Stimulated activated CD8-positive, alpha-beta memory T cell treated with anti-CD3 and anti-CD28 coated beads, Interleukin-4, amount 100 ng/mL, for 24 hours (primary cell): ENCODE measurements at places on chromosomes 5 and 9.

- DNase-seq: no peak
Measured at GRCh38 chr5:141787376-141787775, 90.8 kb downstream of the PCDH1 start.

DNA sequence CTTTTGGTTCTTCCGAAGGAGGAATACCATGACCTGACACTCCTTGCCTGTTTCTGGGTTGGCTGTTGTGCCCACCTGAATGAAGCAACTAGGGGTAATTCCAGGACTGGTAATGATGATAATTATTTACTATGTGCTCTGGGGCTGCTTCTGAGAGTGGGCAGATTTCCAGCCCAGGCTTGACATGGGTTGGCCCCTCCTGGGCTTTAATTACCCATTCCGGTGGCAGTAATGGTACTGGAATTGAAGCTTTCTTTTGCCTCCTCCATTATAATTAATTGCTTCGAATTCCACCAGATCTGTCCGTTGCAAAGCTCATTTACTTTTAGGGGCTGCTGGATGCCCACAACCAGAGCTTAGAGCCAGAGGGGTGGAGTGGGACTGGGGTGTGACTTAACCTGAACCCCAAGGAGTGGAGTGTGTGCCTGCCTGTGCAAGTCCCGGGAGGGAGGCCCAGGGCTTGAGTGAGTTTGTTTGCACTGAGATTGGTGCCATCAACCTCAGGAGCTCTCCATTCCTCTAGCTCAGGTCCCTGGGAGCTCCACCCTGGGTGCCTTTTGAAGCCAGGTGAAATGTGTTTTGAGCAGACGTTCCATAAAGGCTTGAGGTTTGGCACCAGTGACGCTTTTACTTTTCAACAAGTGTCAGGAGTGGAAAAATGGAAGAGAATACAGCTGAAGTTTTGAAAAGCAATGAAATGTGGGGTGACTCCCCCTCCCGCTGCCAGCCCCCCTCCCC lies 214.6 kb downstream of the PDZD2 start:
- no peak for DNase-seq

DNA sequence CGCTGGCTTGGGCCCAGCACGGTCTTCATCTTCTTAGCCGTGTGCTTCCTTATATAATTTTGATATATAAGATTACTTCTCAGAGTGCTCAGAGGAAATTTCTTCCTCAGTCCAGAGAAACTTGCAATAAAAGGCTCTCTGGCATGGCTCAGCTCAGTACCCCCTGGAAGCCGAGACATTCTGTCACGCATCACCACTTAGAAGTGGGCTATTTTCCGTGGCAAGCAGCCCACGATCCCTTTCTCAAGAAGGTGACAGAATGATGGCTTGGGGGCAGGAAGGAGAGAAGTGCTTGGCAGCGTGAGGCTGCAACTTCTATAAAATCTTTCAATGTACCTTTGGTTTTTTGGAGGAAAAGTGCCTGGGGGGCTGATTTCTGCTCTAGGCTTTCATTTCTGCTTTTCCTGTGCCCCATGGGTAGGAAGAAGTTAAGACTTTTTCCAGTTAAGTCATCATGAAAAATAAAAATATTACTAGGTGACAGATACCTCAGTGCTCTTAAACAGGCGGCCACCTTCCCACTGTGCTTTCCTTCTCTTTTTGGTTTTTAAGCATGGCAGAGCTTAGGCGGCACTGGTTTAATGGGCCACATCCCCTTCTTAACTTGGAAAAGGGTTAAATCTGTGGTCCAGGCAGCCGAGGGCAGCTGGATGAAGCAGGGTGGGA lies 104.6 kb downstream of the MVB12B start:
- DNase-seq: no peak

DNA sequence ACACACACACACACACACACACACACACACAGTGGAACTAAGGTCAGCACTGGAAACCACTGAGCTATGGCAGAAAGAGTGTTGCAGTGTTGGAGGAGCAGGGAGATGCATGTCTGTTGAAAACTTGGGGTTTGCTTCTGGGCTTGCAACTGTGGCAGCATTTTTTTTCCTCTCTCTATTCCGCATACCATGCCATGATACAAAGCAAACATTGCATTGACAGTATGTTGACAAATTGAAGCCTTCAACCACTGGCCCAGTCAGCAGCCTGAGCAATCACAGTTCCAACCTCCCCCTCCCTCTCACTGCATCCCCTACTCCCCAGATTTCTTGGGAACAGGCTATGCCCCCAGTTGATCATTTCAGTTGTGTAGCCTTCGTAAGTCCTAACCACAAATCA lies 478.1 kb upstream of the WWC1 start:
- DNase-seq: no peak

GRCh38 chr9:127825319-127826051 lies 22.8 kb downstream of the FPGS start:
- DNase-seq: no peak

GRCh38 chr5:35309365-35310130 lies 79.3 kb upstream of the PRLR start:
- no peak for DNase-seq

DNA sequence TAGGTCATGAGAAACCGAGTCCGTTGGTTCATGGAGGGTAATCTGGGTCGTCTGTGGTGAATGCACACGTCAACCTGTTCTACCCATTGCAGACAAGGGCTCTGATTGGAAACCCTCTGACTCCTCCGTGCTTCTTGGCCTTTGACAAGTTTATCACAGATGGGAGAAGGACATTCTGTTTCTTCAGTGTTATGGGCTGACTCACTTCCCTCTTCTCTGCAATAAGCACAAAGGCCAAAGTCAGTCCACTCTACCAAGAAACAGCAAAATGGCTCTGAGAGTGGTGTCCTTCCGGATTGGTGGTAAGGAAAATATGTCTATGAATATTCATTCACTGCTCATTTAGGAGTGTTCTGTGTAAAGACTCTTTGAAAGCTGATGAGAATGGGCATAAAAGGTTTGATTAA lies 89.3 kb downstream of the FEM1C start:
- no peak for DNase-seq

GRCh38 chr9:33506626-33507370 lies 17.3 kb upstream of the ANKRD18B start:
- no peak for DNase-seq

DNA sequence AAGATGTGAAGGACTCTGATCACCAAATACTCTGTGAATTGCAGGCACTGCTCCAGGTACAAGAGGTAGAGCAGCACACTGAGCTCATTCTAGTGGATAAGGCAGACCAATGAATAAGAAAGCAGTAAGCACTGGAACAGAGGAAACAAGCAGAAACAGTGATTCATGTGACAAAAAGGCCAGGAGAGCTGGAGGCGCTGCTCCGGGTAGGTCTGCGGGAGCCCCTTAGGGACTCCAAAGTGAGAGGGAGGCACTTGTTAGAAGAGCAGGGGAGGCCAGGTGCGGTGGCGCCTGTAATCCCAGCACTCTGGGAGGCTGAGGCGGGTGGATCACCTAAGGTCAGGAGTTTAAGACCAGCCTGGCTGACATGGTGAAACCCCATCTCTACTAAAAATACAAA lies 231.6 kb upstream of the NFIL3 start:
- no peak for DNase-seq

DNA sequence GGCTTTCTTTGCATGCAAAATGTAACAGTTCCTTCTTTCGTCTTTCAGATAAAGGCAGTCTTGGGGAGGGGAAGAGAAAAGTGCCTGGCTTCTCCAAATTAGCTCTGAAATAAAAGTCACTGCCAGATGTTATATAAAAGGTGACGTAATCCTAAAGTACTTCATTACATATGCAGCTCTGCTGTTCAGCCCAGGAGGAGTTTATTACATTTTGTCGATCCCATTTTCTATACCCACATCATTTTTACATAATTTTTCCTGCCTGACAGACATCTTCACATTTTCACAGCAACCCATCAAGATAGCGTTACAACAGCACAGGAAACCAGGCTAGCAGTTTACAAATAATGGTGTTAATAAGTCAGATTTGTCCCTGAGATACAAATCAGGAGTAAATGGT lies 86.7 kb upstream of the SLC30A5 start:
- DNase-seq: no peak

- no peak for DNase-seq
Measured at GRCh38 chr9:20084125-20084524, 295.3 kb upstream of the SLC24A2 start.

GRCh38 chr5:34686762-34687268 lies 30.7 kb downstream of the RAI14 start:
- no peak for DNase-seq

- DNase-seq: no peak
Measured at GRCh38 chr9:8800196-8800595, 1000.6 kb upstream of the DMAC1 start.

DNA sequence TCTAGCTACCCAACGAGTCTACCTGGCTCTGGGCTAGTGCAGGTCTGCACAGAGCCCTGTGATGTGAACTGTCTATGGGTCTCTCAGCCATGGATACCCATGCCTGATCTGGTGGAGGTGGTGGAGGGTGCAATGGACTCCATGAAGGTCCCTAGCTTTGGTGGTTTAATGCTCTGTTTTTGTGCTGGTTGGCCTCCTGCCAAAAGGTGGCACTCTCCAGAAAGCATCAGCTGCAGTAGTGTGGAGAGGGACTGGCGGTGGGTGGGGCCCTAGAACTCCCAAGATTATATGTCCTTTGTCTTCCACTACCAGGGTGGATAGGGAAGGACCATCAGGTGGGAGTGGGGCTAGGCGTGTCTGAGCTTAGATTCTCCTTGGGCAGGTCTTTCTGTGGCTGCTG lies 290.1 kb downstream of the AGTPBP1 start:
- DNase-seq: no peak

DNA sequence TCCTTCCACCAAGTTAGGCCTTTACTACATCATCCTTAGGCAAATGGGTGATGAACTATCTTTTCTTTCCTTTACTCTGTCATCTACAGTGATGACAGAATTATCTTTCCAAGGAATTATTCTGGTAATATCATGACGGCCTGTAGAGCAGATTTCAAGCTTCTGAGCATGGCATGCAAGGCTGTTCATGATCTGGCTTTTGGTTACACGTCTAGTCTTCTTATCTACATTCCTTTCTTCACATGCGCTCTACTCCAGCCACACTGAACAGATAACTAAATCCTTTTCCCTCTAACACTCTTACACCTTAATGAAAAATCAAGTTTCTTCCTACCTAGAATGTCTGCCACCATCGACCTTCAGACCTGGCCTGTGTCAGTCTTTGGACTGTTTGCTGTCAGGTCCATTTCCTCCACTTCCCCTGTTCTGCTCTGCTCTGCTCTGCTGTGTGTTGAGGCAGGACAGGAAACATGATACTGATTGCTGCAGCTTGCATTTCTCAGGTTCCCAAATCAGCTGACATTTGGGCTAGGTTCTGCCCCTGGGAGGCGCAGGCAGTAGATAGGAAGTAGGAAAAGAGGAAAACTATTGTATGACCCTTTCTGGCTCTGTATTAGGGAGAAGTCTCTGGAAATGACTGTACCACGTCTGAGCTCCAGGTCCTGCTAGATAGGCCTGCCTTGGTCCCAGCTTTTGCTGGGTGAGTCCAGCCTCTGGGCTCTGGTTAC lies 4.2 kb downstream of the SCGB3A2 start:
- DNase-seq: no peak

GRCh38 chr5:150542933-150543445 lies 35.1 kb downstream of the NDST1 start:
- no peak for DNase-seq

DNA sequence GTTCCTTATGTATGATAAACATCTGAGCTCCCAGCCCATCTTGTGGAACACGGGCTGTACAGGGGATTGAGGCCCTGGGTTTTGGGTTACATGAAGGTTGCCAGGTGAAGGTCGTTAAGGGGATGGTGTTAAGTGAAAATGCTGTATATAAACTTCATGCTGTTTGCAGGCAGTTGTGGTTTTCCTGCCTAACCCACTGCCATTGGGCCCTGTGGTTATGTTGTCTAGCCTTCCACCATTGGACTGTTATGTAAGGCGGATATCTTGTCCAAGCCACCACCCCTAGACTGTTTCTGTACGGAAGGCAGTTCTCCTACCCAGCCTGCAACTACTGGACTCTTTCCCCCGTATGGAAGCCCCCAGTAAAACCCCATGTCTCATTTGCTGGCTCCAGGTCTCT lies 246.1 kb downstream of the KIF4B start:
- no peak for DNase-seq

GRCh38 chr9:107214915-107215314 lies 68.2 kb upstream of the RAD23B start:
- no peak for DNase-seq

GRCh38 chr5:669111-669841 lies 23.9 kb downstream of the TPPP start:
- DNase-seq: peak; percentile 17

GRCh38 chr9:88551546-88552137 lies 16.7 kb downstream of the NXNL2 start:
- no peak for DNase-seq

DNA sequence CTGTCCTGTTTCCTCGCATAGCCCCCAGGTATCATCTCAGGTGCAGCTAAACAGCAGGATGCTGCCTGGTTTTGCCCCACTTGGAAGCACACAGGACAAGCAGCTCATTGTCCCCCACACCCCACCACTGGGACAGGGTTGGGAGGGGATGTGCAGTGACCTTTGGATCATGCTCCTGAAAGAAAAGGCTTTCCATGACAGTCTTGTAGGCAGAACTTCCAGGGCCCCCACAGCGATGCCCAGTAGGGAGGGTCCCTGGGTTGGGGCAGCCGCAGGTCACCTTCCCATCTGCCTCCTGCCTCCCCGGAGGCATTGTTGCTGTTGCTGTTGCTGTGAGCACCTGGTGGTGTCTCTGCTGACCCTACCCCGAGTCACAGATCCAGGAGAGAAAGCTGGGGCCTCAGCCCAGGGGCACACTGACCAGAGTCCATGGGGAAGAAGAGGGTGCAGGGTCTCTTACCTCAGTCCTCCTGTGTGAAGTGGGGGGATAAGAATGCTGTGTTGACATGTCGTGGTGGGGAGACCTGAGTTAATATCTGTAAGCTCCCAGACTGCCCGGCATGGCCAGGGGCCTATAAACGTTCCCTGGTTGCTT lies 8.5 kb downstream of the CEP72 start:
- DNase-seq: no peak

DNA sequence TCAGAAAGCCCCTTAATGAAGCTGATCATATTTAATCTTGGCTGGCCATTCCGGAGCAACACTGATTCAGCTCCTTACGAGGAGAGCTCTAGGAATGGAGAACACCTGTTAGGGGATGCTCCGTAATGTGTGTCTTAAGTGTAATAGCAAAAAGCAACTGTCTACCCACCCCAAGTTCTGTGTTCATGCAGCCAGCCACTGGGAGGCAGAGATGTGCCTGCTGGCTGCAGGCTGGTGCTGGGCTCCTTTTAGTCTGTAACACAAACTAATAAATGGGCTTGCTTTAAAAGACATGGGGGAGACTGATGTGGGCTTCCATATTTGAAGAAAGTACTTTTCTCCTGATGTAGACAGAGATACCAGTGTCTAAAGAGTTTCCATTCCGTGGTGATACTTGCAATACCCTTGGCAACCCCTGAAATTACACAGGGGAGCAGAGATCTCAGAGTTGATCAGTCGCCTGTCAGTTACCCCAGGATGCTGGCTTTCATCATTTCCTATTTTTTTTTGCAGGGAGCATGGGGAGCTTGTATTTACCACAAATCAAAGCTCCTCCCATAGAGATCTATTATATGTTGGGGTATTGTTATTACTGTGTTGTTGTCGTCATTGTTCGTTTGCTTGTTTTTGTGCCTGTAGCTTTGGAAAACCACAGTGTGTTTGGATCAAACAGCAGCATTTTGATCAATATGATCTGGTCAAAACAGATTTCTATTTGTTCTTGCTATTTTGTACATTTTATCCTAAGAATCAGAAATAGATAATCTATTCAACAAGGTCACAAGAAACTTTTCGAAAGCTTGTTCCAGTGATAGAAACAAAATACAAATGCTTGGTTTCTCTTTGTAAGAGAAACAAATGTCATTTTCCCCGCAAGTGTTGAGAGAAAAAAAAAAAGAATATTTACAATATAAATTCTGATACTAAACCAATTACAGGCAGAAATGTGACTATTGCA lies 65.8 kb downstream of the MTX3 start:
- no peak for DNase-seq

GRCh38 chr9:120736881-120737280 lies 22.6 kb upstream of the MEGF9 start:
- DNase-seq: no peak
